Nephron progenitor cell (in vitro differentiated cells): ENCODE measurements at places on chromosomes 16 and 17.
A peak's percentile ranks its signal among the peaks of the same experiment; 100 is the strongest.

DNA sequence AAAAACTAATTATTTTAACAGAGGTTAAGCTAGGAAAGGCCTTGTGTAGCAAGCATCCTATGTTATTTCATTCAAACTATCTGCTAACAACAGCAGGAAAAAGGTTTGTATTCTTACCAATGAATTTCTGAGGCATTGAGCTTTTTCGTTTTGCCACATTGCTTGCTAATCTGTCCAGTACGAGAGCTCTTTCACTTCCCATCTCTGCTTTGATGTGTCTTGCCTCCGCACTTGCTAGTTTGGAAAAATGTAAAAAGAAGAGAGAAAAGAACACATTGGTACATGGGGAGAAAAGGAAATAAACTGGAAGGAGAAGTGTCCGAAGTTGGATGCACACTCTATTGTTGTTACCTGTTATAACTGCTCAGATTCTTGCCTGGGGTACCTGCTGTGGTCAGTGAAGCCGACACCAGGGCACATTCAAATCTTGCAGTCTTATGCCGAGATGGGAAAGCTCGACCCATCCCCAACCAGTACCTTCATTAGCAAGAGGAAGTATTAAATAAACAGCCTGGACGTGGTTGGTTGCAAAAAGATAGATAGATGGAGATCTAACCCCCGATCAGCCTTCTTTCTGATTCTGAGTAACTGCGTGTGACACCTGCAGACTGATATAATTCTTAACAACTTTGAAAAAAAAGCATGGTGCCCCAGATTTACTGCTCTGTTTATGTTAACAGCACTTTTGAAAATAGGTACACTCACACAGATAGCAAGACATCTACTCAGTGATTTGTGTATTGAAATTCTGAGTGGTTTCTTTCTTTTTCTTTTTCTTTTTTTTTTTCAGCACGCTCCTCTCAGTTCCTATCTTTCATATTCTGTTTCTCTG is 40.0 kb downstream of the GRB7 start:
- DNase-seq = no peak

- no peak for DNase-seq
Observed at GRCh38 chr17:79401704-79402674, 208.9 kb downstream of the RBFOX3 start.

GRCh38 chr16:88681709-88682451 is 4.4 kb downstream of the SNAI3 start:
- no peak for DNase-seq

DNA sequence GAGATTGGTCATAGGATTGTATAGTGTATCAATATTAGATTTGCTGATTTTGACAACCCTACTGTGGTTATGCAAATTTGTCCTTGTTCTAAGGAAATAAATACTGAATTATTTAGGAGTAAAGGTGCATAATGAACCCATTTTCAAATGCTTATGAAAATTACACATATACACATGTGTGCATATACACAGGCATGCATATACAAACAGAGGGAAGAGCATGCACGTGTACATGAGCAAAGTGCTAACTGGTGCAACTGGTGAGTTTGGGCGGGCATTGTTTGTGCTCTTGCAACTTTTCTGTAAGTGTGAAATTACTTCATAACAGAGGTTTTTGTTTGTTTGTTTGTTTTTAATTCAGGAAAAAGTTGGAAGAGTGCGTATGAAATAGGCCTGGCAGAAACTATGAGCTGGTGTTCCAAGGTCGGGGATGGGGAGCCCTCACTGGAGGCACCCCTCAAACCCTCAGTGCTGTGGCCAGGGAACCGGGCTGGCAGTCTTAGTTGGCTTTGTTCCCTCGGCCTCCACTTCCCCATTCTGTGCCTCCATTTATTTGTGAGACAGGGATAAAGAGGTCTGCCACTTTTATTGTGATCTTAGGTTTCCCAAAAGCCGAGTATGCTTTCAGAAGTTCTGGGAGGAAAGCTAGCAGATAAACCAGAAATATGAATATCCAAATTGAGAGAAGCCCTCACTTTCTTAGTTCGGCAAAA is 5.8 kb downstream of the DEXI start:
- no peak for DNase-seq

DNA sequence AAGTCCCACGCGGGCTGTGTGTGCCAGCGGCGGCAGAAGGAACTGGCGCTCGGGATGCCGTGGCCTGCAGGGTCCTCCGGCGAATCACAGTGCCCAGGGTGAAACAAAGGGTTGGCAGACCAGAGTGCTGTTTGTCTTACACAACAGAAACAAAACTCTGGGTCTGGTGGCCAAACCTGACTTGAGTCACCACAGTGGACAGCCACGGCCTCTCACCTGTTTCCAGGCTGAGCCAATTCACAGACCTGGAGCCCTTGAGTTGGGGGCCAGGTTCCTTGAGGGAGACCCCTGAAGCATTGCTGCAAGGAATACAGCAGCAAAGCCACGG is 2.1 kb upstream of the CHMP6 start:
- no peak for DNase-seq

DNA sequence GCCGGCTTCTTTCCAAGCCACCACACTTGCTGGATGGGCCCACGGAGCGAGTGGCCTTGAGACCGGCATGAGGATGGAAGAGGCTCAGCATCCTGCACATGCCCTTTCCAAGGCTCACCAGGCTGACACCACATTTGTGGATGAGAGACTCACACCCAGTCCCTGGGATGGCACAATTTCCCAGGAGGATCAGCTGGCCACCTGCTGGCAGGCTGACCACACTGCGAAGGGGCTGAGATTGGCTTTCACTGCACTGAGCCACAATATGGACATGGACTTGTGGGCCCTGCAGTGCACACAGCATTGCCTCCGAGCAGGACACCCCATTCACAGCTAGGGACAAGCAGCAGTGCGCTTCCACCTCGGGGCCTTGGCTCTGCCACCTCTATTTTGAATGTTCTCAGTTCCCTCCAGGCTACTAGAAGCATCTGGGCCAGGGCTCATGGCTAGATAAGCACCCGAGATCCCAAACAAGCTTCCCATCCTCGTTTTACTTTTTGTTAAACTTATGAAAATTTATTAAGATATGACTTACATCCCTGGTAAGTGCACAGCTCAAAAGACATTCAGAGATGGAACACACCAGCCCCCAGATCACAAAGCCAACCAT is 25.3 kb upstream of the KSR1 start:
- DNase-seq = peak; percentile 54

DNA sequence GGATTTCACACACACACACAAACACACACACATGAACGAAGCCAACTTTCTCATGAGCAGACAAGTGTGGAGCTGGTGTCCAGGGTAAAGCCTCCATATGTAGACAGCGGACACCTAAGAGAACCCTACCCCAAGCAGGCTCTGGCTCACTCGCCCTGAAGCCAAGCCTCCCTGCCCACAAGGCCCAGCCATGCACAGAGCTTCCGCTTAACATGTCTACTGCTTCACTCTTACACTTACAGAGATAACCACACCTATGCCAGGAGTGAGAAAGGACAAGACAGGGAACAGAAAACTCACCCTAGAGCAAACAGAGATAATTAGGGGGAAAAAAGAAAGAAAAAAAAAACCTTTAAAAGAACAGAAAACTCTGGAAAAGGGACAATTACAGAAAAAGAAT is 67.5 kb downstream of the CYTH1 start:
- no peak for DNase-seq

DNA sequence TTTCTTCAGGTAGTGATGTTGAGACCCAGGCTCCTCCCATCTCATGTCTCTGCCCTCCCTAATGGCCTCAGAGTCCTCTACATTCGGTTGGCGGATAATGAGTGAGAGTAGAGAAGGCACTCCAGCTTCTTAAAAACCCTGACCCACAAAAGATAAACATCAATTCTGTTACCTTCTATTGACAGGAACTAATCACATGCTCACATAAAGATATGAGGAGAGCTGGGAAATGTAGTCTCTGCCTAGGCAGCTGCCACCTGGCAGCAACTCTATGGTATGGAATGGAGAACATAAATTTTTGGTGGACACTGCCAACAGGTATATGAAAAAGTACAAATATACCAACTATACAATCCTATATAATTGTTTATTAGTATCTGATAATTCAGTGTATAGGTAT is 110.7 kb upstream of the HLF start:
- DNase-seq = no peak

DNA sequence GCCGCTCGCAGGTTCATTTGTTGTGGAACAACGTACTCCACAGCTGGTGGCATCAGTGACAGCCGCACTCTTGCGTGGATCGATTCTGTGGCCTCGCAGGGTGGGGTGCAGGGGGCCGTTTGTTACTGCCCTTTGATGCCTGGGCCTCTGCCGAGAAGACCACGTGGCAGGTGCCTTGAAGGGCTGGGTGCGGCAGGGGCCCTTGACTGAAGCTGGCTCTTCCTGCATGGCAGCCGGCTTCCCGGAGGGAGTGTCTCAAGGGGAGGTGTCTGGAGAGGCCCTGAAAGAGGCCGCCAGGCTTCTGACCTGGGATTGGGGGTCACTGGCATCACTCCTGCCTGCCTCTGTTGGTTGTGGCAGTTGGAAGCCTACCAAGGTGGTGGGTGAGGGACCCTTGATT is 43.8 kb downstream of the TBCD start:
- no peak for DNase-seq

DNA sequence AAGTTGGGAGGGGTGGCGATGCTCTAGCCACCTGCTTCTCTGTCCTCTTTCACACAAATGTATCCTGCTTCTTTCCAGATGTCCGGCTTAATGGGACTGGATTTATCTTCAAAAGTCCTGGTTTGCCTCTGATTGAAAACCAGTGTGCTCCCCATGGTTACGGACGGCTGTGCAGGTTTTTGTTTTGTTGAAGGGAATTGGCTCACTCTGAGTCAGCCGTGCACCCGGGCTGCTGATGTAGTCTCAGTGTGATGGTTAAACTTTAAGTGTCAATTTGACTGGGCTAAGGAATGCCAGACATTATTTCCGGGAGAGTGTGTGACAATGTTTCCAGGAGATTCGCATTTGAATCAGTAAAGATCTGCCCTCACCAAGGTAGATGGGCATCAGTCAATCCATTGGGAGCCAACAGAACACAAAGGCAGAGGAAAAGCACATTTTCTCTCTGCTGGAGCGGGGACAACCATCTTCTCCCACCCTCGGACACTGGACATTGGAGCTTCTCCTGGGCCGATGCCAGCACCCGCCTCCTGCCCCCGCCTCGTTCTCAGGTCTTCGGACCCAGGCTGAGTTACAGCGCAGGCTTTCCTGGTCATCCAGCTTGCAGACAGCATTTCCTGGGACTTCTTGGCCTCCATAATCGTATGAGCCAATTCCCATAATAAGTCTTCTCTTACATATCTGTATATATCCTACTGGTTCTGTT is 126.9 kb upstream of the TNRC6C start:
- no peak for DNase-seq

DNA sequence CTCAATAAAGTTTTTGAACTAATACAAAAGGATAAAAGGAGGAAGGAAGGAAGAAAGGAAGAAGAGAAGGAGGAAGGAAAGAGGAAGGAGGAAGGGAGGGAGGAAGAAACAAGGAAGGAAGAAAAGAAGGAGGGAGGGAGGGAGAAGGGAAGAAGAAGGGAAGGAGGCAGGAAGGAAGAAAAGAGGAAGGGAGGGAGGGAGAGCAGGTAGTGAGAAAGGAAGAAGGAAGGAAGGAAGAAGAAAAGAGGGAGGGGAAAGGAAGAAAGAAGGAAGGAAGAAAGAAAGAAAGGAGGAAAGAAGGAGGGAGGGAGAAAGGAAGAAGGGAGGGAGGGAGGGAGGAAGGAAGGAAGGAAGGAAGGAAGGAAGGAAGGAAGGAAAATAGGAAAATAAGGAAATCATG is 263.8 kb upstream of the C16orf82 start:
- DNase-seq = no peak

GRCh38 chr17:17416400-17417360 is 60.1 kb upstream of the MED9 start:
- no peak for DNase-seq

DNA sequence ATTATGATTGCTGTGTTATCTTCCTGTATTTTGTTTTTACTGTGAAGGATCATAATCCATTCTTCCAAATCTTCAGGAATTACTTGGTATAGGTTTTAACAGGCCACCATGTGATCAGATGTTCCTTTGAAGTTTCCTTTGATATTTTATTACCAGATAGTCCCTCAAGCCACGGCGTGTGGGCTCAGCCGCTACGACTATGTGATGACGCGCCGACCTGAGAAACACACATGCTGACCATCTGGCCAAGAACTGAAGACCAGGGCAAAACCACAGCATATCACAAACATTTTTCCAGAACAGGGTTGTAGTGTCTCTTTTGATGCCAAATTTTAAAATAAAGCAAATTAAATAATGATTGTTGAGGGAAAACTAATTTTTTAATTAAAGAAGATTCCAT is 47.3 kb downstream of the ZCCHC14 start:
- no peak for DNase-seq

GRCh38 chr16:8729779-8730334 is 55.4 kb downstream of the ABAT start:
- no peak for DNase-seq

DNA sequence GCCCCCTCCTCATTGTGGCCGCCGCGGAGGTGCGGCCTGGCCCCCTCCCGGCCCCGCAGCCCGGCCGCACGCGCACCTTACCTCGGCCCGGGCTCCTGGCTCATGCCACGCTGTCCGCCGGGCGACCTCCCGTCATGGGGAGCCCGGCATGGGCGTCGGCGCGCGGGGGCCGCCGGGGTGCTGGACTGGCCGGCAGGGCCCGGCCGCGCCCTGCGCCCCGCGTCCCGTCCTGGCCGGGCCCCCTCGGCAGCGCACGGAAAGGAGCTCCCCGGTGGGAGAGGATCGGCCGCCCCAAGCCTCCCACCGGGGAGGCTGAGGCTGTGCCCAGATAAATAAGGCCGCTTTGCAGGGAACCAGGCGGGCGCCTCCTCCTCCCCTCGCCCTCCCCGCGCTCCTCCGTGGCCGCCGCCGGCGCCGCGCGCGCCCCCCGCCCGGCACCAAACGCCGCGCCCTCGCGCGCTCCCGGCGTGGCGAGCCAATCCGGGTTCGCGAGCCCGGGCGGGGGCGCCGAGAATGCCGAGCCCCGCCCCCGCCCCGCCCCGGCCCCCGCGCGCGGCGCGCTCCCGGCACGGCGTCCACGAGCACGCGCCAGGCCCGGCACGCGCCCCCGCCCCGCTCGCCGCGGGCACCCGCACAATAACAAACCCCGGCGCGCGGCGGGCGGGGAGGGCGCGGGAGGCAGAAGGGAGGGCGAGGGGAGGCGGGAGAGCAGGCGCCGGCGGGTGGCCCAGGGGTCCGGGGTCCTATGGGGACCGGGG is at the start of gene FBXL16:
Gene FBXL16, minus strand, starts transcription at position 371 of the 758 bp plus-strand sequence. CDS start 8,396 bp downstream, outside the sequence.
- peak; percentile 58 for DNase-seq

- no peak for DNase-seq
Observed at GRCh38 chr16:56880685-56881084, 15.7 kb downstream of the SLC12A3 start.
